Stimulated activated CD4-positive, alpha-beta T cell treated with anti-CD3 and anti-CD28 coated beads, Interleukin-4, amount 100 ng/mL, for 1 hour (primary cell): ENCODE measurements at places on chromosomes 13 and 19.
A peak's percentile ranks its signal among the peaks of the same experiment; 100 is the strongest.

GRCh38 chr19:2858864-2859263 lies 8.3 kb upstream of the ZNF556 start:
- no peak for DNase-seq

DNA sequence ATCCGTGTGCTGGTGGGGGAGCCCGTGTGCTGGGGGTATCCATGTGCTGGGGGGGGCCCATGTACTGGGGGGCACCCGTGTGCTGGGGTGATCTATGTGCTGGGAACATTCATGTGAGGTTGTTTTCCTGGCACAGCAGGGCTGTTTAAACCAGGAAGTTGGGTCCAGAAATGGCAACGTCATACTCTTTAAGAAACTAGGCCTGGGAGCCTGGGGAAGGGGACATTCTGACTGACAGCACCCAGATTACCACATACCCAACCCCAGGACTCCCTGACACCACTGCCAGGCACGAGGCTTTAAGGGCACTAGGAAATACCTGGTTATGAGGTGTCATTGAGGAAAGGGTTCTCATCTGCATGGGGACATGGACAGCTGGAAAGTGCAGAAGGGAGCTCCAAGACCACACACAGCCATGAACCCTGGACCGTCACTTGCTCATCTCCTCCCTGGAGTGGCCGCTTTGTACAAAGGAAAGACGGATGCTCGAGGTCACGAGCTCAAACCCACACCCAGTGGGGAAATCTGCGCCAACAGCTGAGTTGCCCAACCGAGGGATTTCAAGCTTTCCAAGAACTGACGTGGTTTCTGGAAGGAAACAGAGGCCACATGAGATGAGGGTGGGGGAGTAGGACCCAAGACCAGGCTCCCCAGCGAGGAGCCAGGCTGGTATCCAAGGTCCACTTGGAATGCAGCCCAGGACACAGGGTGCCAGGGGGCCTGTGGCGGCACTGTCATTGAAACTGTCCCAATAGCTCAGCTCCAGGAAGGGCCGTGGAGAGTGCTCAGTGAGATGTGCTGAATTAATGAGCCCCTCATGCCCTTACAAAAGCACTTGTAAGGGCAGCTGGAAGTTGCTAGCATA lies 40.9 kb downstream of the RAB20 start:
- no peak for DNase-seq

DNA sequence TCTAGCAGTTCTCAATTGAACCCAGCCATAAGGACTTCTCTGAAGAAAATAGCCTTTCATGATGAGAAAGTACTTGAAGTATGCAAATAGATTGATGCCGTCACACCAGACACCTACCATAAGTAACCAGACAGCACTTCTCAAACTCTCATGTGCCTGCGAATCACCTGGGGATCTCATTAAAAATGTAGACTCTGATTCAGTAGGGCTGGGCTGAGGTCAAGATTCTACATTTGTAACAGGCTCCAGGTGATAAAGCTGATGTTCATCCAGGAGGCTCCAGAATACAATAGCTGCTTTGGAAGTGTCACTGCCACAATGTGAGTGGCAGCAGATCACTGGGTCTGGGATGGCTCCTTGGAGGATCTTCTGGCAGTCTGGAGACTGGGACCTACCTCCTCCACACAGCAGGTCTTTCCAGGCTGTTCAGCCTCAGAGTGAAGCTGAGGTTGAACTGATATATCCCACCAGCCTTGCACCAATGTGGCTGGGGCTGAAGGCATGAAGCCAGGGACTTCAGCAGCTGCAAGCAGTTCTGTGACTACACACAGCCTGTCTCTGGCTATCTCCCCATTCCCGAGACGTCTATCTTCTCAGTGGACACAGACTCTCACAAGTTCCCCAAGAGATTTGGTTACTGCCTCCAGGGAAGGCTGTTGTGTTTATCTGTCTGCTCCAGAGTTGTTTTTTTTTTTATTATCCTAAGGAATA lies 9.1 kb downstream of the MBNL2 start:
- no peak for DNase-seq

- no peak for DNase-seq
Measured at GRCh38 chr13:111915104-111915551, 151.8 kb upstream of the SOX1 start.

DNA sequence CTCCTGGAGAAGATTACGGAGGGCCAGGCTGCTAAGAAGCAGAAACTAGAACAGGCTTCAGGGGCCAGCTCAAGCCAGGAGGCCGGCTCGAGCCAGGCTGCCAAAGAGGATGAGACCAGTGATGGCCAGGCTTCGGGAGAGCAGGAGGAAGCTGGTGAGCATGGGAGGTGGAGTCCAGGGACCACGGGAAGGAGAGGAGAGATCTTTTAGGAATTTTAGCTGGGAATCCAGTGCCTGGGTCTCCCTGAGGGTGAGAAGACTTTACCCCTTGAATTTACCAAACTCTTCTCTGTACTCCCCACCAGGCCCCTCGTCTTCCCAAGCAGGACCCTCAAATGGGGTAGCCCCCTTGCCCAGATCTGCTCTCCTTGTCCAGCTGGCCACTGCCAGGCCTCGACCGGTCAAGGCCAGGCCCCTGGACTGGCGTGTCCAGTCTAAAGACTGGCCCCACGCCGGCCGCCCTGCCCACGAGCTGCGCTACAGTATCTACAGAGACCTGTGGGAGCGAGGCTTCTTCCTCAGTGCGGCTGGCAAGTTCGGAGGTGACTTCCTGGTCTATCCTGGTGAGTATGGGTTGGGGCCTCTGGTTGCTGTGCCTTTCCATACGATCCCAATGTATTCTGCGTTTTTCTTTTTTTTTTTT lies 824 bp downstream of the TSEN34 start:
- no peak for DNase-seq

- no peak for DNase-seq
Measured at GRCh38 chr13:50306156-50306555, 290.9 kb downstream of the KCNRG start.

DNA sequence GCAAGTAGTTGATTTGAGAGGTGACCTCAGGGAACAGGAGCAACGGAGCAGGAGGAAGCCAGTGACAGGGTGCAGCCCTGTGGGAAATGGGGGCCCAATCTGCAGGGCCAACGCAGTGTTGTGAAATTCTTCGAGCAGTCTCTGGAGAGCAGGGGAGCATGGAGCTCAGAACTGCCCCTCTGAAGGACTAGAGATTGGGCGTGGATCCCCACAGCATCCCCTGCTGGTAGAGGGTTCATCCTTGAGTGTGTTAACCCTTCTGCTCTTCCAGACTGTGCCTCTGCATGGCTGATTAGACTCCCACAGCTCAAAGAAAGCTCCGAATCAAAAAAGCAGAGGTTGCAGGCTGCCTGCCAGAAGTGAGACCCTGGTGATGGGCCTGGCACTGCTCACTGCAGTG lies 77.9 kb upstream of the UQCRFS1 start:
- DNase-seq = no peak

- no peak for DNase-seq
Measured at GRCh38 chr13:37090912-37091311, 14.6 kb downstream of the CSNK1A1L start.

DNA sequence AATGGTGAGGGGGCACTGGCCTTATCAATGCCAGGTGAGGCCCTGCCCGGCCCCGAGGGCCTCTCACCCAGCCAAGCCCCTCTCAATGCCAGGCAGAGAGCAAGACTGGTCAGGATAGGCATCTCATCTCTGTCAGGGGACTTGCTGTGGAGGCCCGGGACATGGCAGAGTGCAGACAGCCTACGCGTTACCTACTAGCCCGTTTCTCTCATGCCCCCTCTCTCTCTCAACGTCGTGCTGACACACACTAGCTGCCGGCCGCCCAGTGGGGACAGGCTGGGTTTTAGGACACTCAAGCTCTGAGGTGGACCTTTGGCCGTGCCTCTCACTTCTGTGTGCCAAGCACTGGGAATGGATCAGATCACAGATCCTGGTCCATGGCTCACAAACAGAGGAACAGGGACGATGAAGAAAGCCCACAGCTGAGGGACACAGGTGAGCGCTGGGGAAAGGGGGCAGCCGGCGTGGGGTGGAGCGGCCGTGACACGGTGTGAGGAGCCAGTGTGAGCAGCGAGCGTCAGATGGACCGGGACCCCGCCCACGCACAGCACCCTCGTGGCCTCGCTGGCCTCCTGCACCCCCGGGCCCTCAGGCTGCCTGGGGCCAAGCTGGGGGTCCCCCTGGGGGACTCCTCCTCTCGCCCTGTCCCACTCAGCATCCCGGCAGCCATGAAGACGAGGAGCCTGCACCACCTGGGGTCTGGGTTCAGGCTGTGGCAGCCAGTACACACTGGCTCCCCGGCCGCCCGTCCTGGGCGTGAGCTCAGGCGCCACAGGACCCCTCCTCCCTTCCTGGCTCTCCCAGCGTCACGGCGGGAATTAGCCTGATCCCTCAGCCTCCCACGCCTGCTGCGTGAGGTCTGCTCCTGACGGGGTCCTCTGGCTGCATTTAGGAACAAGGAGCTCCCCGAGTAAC lies 76.9 kb upstream of the C13orf46 start:
- DNase-seq = no peak

DNA sequence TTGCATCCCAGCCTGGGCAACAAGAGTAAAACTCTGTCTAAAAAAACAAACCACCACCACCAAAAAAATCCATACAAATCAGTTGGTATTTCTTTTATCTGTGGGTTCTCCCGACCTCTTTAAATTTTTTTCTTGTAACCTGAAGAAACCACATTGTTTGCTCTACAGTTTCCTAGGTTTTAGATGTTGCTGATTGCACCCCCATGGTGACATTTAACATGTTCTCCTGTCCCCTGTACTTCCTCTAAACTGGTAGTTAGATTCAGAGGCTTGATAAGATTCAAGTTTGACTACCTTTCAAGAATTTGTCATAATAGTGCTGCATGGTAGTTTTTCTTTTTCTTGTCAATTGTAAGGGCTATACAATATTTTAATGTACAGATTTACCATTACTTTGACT lies 24.0 kb downstream of the ALG5 start:
- DNase-seq = no peak

DNA sequence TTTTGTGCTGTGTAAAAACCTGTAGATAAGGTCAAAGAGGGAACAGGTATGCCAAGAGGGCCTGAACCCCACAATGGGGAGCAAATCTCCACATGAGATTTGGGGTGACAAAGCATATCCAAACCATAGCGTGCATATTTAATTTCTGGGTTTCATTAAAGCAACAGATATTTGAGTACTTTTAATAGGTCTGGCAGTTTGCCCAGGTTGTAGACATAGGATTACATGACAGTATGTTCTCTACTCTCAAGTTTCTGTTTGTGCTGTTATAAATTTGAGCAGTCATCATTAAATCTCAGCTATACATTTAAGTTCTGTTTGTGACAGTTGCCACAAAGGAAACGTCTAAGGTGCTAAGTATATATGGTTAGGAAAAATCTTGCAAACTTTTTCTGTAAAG lies 236.4 kb downstream of the ATP8A2 start:
- no peak for DNase-seq

GRCh38 chr19:51417810-51418157 lies 342 bp upstream of the SIGLEC10 start:
- no peak for DNase-seq

- DNase-seq = no peak
Measured at GRCh38 chr13:66803013-66803807, 426.9 kb downstream of the PCDH9 start.

DNA sequence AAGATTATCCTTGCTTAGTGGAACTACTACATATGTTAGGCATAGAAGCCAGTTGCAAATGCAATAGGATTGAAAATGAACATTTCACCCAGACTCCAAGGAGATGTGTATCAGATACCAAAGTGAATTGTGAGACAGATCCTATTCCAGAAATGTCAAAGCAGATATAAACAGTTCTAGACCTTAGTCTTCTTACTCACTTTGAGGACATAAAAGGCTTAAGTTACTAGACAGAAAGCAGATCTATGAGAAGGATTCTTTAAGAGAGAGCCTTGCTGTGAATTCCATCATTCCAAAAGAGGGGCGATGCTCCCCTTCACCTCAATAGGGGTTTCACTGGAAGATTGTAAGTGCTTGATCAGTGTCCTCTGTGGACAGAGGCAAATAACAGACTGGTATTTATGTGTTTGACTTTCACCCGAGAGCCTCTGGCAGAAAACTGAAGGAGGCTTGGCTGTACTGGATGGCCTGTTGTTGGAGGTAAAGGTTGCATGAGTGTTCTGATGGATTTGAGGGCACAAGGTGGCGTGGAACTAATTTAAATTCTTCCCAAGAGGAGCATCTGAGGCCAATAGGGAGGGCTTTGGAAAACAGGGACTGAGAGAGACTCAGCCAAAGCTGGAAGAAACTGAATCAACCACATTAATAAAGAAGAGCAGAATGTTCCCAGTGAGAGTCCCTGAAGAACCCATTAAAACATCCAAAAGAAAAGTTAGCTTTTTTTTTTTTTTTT lies 194.8 kb downstream of the DCLK1 start:
- no peak for DNase-seq

- peak; percentile 81 for DNase-seq
Measured at GRCh38 chr19:42401365-42402303, 11.5 kb upstream of the CNFN start.

DNA sequence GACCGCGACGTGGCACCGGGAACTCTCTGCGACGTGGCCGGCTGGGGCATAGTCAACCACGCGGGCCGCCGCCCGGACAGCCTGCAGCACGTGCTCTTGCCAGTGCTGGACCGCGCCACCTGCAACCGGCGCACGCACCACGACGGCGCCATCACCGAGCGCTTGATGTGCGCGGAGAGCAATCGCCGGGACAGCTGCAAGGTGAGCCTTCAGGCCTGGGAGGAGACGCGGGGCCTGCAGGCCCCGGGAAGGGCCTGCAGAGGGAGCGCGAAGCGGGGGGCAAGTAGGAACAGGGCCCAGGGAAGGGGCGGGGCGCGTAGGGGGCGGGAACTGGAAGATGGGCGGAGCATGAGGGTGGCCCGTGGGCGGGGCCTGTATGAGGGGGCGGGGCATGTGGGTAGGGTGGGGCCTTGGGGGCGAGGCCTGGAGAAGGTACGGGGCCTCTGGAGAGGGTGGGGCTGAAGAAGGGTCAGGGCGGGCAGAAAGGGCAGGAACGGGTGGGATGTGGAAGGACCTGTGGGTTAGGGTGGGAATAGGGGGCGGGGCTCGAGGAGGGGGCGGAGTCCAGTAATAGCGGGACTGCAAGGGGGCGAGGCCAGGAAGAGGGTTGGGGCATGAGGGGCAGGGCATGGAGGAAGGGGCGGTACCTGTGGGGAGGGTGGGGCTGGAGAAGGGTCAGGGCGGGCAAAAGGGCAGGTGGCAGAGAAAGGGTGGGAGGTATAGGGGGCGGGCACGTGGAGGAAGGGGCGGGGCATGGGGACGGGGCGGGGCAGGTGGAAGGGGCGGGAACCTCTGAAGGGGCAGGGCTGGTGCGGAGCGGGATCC lies 2.5 kb downstream of the CFD start:
- DNase-seq = peak; percentile 71
